Left lung (tissue), 14 donors: ENCODE measurements at places on chromosomes 2 and 18.

- no peak for DNase-seq
Measured at GRCh38 chr2:30122362-30122761, 24.4 kb upstream of the YPEL5 start.

DNA sequence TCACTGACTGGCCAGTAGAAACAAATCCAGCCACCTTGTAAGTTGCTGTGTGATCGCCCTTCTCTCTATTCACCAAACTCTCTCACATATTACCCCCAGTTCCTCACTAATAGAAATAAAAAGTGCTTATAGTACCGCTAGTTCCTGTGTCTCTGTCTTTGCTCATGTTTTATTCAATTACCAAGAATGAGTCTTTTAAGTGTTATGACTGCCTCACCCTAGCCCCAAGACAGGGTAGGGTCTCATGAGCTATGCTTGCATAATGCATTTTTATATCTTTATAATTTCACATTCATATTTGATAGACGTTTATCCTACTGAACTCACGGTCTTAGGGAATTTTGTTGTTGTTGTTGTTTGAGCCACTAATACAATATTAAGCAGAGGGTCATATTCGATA, 109.6 kb upstream of the DOK6 start:
- no peak for DNase-seq

GRCh38 chr18:43364535-43364934, 87.2 kb upstream of the SYT4 start:
- DNase-seq, result no peak

GRCh38 chr2:40367032-40367431, 84.9 kb downstream of the SLC8A1 start:
- DNase-seq, result no peak

DNA sequence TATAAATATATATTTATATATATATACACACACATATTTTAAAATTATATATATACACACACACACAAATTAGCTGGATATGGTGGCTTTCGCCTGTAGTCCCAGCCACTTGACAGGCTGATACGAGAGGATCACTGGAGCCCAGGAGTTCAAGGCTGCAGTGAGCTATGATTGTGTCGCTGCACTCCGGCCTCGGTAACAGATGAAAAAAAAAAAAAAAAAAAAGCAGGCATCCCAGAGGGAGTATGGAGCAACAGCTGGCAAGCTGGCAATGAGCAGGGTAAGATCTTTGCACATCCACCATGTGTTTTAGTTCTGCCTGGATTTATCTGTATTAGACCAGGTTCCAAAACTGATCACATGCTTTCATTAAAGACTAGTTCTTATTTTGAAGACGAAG, 170.1 kb downstream of the MAP2 start:
- no peak for DNase-seq

GRCh38 chr2:39483534-39483933, 46.4 kb upstream of the MAP4K3 start:
- no peak for DNase-seq

GRCh38 chr2:162125138-162125537, 26.9 kb downstream of the GCG start:
- no peak for DNase-seq

- DNase-seq, result no peak
Measured at GRCh38 chr2:126896471-126896870, 2.2 kb upstream of the TEX51 start.

GRCh38 chr2:173644146-173644545, 289.5 kb downstream of the CDCA7 start:
- DNase-seq, result no peak

- no peak for DNase-seq
Measured at GRCh38 chr18:25535495-25535894, 183.5 kb upstream of the ZNF521 start.

DNA sequence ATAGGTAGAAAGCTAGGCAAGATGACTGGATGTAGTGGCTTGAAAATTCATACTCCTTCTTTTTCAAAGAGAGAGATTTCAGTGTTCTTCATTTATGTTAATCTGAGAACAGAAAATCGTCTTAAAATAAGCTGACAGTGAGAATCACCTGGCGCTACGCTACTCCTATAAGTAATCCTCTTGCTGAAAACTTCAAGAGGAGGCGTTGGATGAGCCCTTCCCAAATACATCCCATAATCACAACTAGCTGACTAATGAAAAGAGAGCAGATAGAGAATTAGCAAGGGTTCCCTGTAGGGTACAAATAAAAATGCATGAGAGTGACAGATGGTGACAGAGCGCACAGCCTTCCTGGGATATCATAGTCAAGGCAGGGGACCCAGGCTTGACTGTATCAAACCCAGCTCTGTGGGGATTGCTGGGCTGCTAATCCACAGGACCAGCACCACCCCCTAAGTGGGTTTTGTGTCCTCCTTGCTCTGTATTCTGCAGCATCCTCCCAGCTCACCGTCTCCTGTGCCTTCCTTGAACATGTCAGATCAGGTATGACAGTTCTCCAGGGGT, 280.2 kb downstream of the SP3 start:
- no peak for DNase-seq

DNA sequence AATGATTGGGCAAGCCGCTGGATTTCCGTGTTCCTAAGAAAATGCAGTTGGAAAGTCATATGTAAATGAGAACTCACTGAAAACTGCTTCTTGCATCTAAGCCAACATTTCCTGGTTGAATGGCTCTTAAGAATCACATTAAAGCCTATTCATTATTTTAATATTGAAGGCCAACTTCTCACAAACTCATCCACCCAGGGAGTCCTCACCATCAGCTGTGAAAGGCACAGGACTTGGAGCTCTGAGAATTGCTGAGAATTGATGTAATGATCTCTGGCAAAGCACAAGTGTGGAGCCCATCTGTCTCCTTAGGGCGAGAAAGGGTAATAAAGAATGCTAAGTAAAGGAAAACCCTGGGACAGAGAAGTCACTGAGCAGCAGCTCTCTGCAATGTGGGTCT, 55.9 kb upstream of the APCDD1 start:
- no peak for DNase-seq

- no peak for DNase-seq
Measured at GRCh38 chr2:152790883-152791282, 72.5 kb downstream of the ARL6IP6 start.

DNA sequence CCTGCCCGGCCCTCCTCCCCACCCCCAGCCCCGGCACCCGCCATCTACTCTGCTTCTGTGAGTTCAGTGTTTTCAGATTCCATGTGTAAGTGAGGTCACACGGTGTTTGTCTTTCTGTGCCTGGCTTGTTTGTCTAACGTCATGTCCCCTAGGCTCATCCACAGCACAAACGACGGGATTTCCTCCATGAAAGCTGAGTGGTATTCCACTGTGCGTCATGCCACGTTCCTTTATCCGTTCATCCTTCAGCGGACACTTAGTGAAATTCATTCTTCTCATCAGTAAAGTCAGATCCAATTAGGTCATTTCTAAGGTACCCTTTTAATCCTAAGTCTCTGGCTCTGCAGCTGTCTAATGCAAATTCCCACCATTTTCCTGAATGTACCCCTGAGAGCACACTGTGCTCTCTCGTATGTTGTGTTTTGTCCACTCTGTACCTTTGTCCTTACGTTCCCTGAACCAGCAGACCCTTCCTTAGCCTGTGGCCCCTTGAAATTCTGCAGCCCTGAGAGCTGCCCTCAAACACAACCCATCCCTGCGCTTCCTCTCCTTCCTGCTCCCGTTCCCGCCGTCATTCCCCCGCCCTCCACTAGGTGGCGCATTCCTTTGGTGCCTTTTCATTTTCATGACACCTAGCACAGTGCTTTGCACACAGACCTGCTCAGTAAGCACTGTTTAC, 44.1 kb downstream of the TRAPPC12 start:
- DNase-seq, result peak; percentile 55
